Stimulated activated CD8-positive, alpha-beta memory T cell treated with anti-CD3 and anti-CD28 coated beads, Interleukin-4, amount 100 ng/mL, for 48 hours (primary cell): ENCODE measurements at places on chromosomes 3 and 15.
A peak's percentile ranks its signal among the peaks of the same experiment; 100 is the strongest.

GRCh38 chr15:39598186-39598850 is 17.4 kb downstream of the THBS1 start:
- DNase-seq, result no peak

- no peak for DNase-seq
Observed at GRCh38 chr15:85024509-85025336, 43.1 kb downstream of the PDE8A start.

DNA sequence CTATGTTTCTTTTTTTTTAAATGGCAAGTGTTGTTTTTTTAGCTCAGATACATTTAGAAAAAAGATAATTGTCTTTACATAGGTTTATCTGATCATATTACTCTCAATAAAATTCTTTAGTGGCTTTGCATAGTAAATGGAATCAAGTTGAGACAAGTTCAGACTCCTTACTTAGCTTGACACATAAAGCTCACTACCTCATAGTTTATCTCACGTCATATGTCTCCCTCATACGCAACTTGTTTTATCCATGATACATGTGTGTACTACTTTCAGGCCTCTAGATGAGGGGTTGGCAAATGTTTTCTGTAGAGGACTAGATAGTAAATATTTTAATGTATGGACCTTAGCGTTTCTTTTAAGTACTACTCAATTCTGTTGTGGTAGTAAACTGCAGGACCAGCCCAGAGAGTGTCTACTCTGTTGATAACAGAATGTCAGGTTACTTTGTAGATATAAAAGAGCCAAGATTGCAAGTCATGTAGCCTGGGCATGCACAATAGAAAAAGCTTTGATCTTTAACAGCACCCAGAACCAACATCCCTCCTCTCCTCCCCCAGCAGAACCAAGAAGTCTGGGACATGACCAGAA is 28.2 kb upstream of the MGA start:
- DNase-seq, result no peak

GRCh38 chr3:99730870-99731269 is 86.8 kb upstream of the CMSS1 start:
- DNase-seq, result no peak

- DNase-seq, result no peak
Observed at GRCh38 chr15:97817276-97817890, 143.1 kb upstream of the ARRDC4 start.

GRCh38 chr3:48466386-48467109 is 20.0 kb downstream of the ATRIP start:
- DNase-seq, result no peak

DNA sequence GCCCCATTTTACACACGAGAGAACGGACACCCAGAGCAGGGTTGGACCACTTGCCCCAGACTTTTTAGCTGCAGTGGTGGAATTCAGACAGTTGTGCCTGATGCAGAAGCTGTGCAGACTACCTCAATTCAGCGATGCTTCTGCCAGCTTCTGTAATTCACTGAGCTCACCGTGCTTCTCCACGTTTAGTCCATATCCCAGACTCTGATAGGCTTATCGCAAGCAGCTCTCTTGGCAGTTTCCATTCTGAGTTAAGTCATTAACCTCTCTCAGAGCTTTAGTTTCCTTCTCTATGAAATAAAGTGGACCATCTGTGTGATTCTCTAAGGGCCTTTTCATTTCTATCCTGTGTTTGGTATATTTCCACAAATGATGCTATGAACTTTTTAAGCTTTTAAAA is 37.1 kb downstream of the ABHD17C start:
- no peak for DNase-seq

- no peak for DNase-seq
Observed at GRCh38 chr3:71430941-71431552, 152.5 kb downstream of the FOXP1 start.

DNA sequence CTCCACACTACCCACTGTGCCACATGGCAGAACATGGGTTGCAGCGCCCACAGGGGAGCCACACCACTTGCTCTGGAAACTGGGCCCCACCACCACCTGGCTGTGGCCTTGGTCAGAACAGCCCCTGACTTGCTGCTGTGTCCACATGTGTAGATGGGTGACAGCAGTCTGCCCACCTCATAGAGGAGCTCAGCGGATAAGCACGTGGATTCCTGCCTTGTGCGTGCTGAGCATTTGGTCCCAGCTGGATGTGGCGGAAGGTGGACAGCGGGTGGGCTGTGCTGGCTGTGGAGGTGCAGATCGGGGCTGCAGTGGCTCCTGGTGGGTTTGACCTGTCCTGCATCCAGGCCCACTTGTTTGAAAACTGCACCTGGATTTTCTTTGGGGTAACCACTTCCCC is 6.0 kb upstream of the PLXNA1 start:
- DNase-seq, result no peak

DNA sequence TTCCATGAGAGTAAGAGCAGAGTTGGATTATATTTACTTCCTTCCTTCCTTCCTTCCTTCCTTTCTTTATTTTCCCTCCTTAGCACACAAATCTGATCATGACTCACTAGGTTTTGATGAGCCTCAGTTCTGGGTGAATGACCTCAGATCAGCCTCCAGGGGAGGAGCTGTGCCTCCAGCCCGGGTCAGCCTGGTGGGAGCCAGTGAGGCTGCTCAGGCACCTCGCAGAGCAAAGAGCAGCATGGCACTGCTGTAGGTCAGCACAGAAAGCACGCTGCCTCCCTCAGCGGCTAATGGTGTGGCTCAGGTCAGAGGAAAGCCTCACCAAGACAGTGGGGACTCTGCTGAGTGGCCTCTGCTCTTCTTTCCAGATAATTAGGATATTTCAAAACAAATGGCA is 108.5 kb downstream of the SYNPR start:
- DNase-seq, result no peak

DNA sequence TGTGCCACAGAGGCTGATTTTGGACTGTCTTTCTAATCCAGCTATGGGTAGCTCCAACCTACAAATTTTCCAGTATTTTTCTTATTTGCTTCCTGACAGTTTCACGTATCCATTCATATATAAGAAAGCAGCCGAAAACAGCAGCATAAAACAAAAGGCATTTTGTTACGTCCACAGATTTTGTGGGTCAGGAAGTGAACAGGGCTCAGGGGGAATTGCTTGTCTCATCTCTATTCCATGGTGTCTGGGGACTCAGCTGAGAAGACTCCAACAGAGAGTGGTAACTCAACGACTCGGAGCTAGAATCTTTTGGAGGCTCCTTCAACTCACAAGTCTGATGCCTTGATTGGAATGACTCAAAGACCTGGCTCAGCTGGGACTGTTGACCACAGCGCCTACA is 11.7 kb upstream of the SAMMSON start:
- no peak for DNase-seq

GRCh38 chr3:123720638-123721037 is 135.8 kb upstream of the HACD2 start:
- no peak for DNase-seq

- DNase-seq, result no peak
Observed at GRCh38 chr3:174720717-174721116, 138.4 kb upstream of the NAALADL2 start.

DNA sequence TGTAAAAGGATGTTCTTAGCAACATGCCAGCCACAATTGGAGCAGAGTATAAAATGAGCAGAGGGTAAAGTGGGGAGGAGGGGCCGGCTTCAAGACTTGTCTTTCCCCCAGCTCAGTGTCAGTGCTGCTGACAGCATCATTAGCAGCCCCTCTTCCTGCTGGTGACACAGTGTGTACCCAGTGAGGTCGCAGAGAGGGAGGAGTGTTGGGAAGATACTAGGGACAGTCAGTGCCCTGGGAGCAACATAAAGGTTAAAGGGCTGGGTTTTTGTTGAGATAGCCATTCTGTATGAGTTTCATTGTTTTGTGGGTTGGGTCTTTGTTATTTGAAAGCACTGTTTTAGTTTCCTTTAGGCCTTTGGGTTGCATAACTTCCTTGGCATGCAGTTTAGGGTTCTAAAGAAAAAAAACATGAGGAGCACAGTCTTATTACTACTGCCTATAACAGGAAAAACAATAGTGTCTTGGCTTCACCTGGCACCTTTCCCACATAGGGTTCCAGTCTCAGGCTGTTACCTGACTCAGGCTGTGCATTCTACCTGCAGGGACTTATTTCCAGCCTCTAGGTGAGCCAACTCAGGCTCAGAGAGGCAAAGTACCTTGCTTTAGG is 94.1 kb upstream of the SKOR1 start:
- DNase-seq, result no peak

DNA sequence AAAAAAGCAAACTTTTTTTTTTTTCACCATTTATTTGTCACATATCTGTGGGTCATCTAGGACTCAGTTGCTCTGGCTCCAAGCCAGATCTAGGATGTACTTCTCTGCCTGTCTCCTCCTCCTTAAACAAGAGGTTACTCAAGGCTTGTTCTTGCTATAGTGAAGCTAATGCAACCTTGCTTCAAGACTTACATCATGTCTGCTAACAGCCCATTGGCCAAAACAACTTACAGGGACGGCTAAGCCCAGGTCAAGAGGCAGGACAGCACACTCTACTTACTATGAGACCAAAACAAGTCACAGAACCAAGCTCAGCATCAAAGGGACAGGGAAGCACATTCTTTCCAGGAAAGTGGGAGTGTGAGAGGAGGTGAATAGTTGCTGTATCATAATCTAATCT is 123.8 kb upstream of the BNIP2 start:
- no peak for DNase-seq

GRCh38 chr3:13552857-13553652 is 4.1 kb downstream of the FBLN2 start:
- DNase-seq, result no peak

GRCh38 chr3:126938520-126939337 is 44.2 kb upstream of the PLXNA1 start:
- DNase-seq, result no peak

GRCh38 chr15:80183306-80183705 is 30.5 kb downstream of the FAH start:
- no peak for DNase-seq

DNA sequence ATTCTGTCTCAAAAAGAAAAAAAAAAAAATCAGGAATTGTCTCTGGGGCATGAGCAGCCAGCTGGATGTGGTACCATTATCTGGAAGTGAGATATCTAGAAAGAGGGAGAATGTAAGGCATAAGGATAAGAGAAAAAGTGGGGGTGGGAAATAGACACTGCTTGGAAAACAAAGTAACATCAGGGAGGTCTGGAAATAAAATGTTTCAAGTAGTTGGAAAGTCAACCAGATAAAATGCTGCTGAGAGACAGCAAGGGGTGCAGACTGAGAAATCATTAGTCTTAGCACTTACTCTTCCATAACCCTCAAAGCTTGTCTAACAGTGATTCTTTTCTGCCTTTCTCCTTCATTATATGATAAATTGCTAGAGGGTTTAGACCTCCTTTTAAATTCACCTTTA is 159.7 kb upstream of the TBL1XR1 start:
- DNase-seq, result no peak

DNA sequence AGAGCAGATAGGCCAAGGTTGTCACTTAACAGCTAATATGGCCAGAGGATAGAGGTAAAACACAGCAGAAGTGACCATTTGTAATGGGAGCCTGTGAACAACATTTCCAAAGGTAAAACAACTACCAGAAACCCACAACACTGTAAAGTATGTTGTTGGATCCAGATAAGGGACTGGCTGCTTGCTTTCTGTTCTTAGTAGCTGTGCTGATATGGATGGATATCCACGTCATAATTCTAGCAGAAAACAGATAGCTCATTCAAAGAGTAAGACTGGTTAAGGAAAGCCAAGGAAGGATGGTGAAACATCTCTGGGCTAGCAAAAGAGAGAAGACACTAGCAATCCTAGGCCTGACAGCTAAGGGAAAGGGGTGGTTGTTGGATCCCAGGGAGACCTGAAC is 36.9 kb upstream of the SPRED1 start:
- DNase-seq, result no peak

- DNase-seq, result no peak
Observed at GRCh38 chr3:65230261-65231139, 542.7 kb upstream of the ADAMTS9 start.

- no peak for DNase-seq
Observed at GRCh38 chr3:2921903-2922302, 188.3 kb downstream of the IL5RA start.

DNA sequence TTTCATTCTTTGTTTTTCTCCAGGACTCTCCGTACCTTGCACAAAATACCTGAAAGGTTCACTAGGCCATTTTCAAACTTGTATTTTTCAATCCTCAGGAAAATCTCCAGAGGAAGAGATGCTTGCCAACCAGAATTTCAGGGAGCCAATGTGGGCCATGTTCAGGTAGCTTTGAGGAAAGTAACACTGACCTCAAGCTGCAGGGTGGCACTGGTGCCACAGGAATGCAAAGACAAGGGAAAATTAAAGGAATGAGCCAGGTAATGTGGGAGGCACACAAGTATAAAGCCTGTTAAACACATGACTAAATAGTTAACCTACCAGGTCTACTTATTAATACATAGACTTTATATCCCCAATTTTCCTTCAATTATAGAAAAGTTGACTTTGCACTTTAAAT is 51.9 kb upstream of the GAP43 start:
- no peak for DNase-seq

- peak; percentile 50 for DNase-seq
Observed at GRCh38 chr15:72342385-72342784, 22.4 kb upstream of the CELF6 start.

GRCh38 chr3:16875876-16876550 is 8.7 kb upstream of the PLCL2 start:
- no peak for DNase-seq

DNA sequence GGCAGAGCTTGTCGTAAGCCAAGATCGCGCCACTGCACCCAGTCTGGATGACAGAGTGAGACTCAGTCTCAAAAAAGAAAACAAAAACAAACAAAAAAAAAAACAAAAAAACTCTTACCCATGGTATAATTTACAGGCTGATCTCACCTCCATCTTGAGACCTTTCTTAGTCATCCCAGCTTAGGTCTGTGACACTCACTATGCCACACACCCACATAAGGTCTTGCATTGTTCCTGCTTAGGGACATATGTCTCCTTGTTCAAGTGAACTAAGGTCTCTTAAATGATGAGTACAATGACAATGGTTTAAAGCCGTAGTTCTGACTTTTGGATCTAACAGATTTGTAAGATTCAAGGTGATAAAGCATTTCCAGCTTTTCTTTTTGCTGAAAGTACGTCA is 360.2 kb upstream of the ARHGEF26 start:
- no peak for DNase-seq

GRCh38 chr3:29693863-29694262 is 413.0 kb downstream of the RBMS3 start:
- no peak for DNase-seq

GRCh38 chr15:99755692-99756409 is 22.6 kb upstream of the LYSMD4 start:
- peak; percentile 48 for DNase-seq

DNA sequence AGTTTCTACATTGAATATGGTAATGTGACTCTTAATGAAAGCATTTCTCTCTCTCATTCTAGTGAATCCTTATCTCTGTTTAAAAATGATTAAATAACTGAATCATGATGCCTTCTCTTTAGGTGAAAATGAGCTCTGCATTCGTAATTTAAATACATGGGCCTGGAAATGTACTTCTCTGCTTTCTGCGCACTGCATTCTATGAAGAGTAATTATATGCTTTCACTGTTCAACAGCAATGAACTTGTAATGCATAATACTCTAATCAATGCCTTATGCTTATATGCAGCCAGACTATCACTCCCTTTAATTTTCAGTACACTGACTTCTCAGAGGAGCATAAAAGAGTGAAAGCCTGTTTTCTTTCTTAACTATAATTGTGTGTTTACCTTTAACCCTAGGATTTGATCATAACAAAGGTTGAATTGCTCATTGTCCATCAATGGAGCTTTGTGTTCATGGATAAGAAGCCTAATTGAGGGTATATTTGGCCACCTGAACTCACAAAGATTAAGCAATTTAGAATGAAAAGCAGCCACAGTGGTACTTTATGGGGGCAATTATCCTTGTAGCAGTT is 330.8 kb upstream of the PDZRN3 start:
- DNase-seq, result no peak

GRCh38 chr15:39589193-39589814 is 8.4 kb downstream of the THBS1 start:
- no peak for DNase-seq

- no peak for DNase-seq
Observed at GRCh38 chr3:72179107-72179464, 394.1 kb upstream of the PROK2 start.
